ENCODE measurements at places on chromosomes 2 and 18. TPM values are rescaled to one million over a fixed set of nuclear protein-coding genes. Genes with fewer than 3 reads are reported as not detected.

GRCh38 chr18:6355789-6356589 lies 58.7 kb downstream of the L3MBTL4 start:
- no peak for DNase-seq

DNA sequence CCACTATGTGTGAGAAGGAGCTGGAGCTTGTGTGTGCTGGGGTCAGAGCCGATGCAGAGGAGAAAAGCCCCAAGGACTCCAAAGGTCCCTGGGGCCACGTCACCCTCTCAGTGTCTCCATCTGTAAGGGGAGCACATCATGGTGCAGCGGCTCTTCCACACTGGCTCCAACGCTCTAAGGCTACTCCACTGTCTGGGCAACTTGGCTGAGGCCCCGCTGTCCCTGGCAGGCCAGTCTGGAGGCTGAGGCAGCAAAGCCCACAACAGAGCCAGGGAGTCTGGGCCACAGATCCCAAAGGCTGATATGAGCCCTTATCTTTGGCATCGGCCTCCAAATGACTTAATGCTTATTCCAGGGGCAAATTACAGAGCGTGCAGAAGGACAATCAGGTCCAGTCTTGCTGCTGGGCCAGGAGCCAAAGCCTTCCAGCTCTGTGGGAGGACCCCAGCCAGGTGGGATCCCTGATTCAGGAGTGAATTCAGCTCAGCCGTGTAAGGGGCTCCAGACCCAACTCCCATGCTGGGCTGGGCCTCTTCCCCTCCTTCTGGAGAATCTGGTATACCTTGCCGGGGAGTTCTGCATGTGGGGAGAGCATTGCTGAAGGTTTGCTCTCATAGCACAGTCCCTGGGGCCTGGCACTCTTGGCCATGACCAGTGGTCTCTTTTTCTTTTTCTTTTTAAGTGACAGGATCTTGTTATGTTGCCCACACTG lies 1.8 kb upstream of the DUSP2 start:
- DNase-seq, result no peak

The OTOF gene
- not detected for total RNA-seq

The MERTK gene
- 13.7 TPM for total RNA-seq

DNA sequence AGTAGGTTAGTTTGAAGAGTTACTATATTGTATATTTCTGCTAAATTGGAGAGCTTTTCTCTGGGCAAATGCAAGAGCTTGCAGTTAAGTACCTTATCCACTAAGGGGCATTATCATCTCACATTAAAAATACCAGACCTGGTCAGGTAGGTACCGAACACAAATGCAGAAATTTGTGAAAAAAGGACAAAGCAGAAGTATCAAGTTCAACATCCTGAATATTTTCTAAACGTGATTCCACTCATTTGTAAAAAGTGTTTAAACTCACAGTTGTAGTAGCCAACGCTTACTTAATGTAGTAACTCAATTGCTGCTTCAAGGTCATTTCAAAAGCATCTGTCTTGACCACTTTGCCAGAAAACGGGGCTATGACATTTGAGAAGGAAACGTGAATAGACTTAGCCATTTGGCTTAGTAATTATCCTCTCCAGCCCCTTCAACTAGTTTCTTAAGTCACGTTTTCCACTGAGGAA lies 52.1 kb downstream of the CYRIA start:
- no peak for DNase-seq

DNA sequence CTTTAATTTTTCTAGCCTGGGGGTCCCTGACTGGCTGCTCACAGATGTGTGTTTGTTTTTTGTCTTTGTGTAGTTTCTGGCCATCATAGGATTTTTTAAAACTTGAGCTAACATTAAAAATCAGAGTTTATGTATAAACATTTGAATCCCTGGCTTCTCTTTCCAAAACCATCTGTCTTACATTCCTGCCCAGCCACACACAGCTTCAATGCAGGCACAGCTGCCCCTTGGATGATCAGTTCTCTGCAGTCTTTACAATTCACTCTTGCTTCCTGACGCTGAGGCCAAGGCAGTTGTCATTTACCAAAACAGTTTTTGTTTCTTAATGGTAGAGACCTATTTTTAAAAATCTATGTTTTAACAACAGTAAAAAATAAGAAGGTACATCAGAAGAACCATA lies 169.2 kb upstream of the LRRTM1 start:
- DNase-seq, result no peak

DNA sequence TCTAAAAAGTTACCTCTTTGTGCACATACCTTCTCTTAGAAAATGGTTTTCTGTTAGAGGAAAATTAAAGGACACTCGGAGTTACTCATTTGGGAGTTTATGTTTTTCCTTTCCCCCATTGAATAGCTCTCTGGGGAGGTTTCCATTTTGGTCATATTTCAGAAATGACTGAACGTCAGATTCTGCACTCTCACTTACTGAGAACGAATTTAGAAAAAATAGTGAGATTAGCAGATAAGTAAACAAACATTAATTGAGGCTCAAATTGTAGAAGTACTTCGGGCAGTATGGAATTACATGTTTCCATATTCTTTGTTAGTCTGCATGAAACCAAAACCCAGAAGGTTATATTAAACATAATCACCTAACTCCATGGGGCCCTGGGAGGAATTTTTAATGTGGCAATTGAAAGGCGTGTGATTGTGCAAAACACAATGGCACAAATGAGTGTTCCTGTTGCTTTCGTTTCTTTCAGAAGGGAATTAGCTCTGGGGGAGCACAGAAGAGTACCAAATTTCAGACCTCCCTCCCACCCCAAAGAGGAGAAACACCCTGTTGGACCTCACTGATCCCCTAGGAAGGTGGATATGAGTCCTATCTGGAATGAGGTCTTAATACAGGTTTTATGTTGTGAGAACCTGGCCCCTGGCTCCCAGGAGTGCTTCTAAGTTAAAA lies 212.3 kb downstream of the BCL2 start:
- DNase-seq, result no peak

All from mucosa of descending colon (tissue), 3 donors.